PC-9 (cell line): ENCODE measurements at places on chromosomes 1 and 21. TPM values are rescaled to one million over a fixed set of nuclear protein-coding genes. Genes with fewer than 3 reads are reported as not detected.

Gene CYP4A22
- not detected in 2 replicates for total RNA-seq

DNA sequence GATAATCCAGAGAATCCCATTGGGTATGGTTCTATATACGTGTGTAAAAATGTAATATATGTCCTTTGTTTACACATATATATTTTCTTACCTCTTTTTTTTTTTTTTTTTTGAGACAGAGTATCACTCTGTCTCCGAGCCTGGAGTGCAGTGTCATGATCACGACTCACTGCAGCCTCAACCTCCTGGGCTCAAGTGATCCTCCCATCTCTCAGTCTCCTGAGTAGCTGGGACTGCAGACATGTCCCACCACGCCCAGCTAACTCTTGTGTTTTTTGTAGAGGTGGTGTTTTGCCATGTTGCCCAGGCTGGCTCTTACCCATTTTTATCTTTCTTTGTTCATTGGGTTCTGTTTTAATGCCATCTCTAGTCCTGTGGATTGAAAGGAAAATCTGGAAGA is 59.5 kb downstream of the ZBTB17 start:
- DNase-seq, result no peak

DNA sequence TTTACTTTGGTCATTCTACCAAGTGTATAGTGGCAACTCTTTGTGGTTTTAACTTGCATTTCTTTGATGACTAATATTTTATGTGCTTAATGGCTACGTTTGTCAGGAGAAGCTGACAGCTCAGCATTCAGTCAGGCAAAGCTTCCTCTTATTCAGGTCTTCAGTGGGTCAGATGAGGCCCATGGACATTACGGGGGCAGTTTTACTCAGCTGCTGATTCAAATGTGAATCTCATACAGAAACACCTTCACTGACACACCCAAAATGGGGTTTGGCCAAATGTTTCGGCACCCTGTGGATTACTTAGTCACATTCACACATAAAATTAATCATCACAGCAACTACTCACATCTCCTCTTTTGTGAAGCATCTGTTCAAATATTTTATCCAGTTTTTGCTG is 104.9 kb upstream of the PLD5 start:
- no peak for DNase-seq

Gene RALGPS2
- total RNA-seq, result 49.8 and 62.4 TPM in 2 replicates

GRCh38 chr1:81409780-81410274 is 390.9 kb upstream of the ADGRL2 start:
- no peak for DNase-seq

Gene RUNX1
- 58.5 and 61.6 TPM in 2 replicates for total RNA-seq

Gene FAM151A
- total RNA-seq, result not detected in 2 replicates

DNA sequence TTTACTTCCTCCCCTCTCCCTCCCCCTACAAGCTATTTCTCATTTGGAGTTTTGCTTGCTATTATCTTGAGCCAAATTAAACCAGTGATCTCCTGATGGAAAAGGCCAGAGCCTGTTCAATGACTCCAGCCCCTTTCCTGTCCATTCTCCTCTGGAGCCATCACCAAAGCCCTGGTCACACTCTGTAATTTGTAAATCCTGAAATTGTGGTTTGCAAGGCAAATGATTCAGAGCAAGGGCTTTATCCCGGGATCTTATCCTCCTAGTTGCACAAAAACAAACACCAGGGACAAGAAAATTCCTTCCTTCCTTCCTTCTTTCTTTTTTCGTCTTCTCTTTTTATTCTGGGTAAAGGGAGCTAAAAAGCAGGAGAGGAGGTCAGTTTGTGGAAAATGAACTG is 366.1 kb upstream of the ST6GALNAC5 start:
- no peak for DNase-seq

DNA sequence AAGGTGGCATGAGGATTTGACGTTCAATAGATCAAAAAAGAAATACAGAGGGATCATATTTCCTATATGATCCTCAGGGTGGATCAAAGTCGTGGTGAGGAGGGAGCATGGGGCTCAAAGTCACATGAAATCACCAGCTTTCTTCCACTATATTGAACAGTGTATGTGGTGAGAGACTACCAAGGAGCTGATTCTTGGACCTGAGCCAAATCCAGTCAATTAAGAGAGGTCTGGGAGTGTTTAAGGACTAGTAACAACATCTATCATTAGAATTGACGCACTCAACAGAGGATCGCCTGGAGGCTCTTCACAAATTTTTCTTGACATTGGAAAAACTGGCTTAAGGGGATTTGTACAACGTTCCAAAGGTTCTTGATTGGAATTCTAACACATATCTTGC is 267.7 kb upstream of the PROX1 start:
- DNase-seq, result no peak

- DNase-seq, result no peak
These were observed 54.8 kb upstream of the USP1 start for GRCh38 chr1:62381831-62382657.

DNA sequence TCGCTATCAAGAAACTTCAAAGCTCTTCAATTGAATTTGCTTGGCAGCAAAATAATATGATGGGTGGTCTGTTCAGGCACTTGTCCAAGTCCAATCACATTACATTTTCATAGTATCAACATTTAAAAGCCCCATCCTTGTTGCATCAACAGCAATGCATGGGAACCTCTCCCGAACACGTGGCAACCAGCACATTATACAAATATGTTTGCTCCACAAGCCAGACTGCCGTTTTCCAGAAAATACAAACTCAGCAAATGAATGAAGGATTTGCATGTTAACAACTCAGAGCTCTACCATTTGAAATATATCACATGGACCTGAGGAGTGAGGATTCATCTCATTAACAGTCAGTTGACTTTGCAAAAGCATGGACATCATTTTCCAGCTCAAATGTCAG is 20.0 kb upstream of the LYPLAL1 start:
- no peak for DNase-seq

DNA sequence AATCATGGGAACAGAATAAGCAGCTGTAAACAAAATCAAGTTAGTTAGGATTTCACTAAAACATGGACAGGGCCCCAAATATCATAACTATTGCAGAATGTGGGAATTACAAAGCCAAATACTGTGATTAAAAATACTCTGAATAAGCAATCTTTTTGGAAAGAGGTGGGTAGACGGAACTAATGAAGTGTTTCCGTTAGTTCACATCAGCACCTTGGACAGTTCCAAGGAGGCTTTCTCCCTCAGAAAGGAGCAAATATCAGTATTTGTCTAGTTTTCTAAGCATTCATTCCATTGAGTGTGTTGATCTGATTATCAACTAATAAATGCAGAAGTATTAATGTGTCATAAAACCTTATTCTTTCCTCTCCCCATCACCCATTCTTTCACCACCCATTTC is 97.4 kb downstream of the FAM78B start:
- DNase-seq, result no peak

Gene GCSAML
- total RNA-seq, result not detected in 2 replicates

DNA sequence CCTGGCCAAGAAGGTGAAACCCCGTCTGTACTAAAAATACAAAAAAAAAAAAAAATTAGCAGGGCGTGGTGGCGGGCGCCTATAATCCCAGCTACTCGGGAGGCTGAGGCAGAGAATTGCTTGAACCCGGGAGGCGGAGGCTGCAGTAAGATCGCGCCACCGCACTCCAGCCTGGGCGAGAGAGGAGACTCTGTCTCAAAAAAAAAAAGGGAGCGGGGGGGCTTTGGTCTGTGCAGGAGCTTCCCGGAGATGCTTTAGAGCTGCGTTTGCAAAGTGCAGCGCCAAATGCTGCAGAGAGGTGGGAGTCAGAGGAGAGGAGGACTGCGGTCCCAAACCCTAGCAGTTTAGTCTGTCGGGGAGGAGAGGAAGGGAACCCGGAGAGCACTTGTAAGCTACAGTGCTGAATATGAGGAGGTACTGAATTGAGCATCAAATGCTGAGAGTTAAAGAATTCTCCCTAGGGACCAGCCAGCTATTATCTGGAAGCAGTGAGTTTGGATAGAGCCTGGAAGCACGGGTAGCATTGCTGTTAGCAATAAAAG is 569 bp downstream of the FALEC start:
- no peak for DNase-seq

- no peak for DNase-seq
These were observed 444.1 kb downstream of the PLPP3 start for GRCh38 chr1:56135069-56135863.

DNA sequence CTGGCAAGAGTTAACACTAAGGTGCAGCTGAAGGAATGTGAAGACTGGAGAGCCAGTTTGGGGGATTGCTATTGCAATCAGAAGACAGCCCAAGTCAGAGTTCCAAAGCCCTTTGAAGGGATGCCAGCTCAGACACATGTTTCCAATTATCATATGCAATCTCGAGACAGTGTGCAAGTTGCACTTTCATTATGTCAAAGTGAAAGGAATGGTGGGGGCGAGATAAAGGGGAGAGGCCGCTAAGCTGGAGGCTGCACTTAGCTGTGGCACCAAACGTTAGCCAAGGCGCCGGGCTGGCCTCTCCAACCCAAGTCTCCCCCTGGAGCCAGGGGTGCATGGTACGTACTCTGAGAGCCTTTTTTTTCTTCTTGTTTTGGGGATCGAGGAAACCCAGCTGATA is 58.0 kb downstream of the NGF start:
- DNase-seq, result no peak

Gene RAB29
- 10.4 and 11.1 TPM in 2 replicates for total RNA-seq

Gene SYDE2
- total RNA-seq, result 8.9 and 10.3 TPM in 2 replicates

- no peak for DNase-seq
These were observed 82.4 kb downstream of the WLS start for GRCh38 chr1:68149907-68150306.

DNA sequence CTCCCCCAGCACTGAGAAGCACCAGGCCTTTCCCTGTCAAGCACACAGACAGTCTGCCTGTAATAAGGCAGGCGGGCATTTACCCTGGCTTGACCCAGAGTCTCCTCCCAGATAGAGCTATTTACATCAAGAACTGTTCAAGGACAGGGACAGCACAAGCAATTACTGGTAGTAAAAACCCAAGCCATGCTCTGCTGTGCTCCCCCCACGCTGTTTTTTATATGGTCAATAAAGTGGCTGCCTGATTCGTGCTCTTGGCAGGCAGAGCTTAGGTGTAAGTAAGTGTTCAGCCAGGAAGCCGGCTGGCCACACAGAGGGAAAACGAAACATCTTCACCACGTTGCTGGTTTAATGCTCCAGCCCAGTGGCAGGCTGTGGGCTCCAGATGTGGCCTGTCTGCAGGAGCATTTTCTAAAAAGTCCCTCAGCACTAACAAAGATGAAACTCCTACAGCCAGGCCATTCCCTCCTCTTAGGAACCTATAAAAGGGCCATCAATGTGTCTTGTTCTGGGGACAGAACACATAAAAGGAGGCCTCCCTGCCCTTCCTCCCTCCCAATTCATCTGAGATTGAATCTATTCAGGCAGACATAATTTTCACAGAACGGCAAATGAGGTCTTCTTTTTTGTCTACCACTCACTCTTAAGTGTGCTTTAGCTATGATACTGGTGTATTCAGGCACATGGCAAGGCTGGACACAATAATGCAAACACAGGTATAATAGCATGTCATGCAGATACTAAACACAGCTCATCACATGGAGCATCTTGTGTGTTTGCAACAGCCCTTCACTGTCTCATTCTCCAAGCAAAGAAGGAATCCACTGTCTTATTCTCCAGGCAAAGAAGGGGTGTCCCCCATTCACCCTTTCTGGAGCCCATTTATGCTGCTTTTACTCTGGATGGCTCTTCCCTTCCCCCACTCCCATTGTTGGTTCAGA is 378.9 kb downstream of the HHAT start:
- DNase-seq, result no peak

DNA sequence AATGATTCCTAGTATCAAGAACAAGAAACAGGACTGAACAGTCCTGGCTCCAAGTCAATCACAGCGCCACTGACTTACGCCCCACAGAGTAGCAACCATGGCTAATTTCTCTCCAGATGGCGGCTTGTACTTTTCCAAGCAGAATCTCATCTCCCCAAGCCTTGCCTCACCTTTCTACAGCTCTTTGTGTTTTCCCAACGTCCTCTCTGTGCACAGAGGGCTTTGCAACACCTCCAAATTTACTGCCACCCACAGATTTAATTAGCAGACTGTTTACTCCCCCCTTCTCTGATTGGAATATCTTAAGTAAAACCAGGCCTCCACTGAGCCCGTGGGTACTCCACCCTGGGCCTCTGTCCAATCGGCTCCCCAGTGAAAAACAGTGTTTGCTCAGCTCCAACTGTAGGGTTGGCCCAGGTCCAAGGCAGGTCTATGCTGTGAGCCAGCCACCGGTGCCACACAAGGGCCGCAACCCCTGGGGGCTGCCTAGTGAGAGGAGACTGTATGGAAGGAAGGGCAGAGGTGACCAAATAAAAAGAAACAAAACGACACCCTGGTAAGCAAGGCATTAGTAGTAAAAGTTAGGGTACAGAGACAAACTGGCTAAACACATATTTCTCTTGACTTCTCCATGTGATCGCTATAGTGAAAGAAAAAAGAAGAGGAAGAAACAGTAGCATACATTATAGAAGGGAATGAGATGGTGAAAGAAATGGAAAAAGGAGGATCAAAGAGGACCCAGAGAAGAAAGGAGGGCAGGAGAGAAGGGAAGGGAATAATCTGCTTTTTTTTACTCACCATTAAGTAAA is 128.4 kb upstream of the SOD1 start:
- DNase-seq, result no peak

Gene MPL
- total RNA-seq, result 0.76 and 1.6 TPM in 2 replicates

Gene SLC1A7
- total RNA-seq, result not detected in 2 replicates

GRCh38 chr1:108036796-108037562 is 72.0 kb upstream of the VAV3 start:
- DNase-seq, result no peak

DNA sequence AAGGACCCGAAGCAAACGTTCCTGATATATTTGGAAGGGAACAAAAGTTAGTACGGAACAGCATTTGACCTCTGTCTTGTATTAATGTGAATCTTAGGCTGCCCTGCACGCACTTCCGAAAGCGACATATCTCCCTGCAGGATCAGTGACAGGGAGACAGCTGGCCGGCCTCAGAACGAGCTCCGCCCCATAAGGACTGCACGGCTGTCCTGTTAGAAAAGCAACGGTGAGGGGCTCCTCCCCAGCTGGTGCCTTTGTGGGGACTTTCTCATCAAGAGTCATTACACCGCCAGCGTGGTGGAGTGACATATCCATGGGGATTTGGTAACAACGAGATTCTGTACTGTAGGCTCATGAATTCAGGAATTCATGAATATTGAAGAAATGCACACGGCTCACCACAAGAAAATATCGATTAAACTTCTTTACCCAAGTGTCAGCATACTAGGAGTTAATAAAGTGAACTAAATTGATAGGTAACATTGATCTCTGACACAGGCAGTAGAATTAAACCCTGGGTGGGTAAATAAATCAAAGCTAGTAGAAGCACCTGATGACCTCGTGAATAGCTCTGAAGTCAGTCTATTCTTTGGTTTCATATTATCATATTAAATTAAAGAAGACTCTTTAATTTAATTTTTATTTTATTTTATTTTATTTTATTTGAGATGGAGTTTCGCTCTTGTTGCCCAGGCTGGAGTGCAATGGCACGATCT is 8.1 kb upstream of the GREM2 start:
- DNase-seq, result no peak
